NCI-H1105 treated with DMSO at 0.1 percent for 48 hours (cell line): ENCODE measurements at places on chromosomes 16 and 17.

DNA sequence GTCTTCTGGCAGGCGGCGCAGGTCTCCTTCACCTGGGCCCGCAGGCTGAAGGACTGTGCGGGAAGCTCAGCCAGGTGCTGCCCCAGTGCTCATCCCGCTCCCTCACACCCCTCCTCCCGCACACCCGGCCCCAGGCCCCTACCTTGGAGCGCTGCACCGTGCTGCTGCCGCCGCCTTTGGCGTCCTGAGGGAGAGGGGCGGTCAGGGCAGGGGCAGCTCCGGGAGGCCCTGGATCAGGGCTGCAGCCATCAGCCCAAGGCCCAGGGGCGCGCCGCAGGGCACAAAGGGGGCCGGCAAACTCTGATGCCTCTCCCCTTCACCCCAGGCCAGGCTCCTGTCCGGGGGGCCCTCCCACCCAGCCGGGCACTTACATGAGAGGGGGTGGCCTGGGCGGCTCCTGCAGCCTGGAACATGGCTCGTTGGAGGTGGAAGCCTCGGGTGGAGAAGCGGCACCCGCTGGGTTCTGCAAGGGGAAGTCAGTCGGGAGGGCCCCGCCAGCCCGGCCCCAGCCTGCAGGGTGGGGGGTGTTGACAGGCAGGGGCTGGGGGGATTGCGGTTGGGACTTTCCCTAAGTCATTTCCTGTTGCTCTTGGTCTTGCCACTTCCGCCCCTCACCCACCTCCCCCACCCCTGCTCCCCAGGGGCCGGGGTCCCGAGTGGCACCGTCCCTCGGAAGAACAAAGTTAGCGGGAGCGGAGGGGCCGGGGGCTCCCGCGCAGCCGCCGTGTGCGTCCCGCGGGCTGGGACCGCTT, 863 bp downstream of the LIMD2 start:
- DNase-seq = no peak

GRCh38 chr16:8370374-8371270, 219.7 kb downstream of the TMEM114 start:
- no peak for DNase-seq

GRCh38 chr16:89050119-89050867, 43.4 kb upstream of the ACSF3 start:
- DNase-seq = no peak

DNA sequence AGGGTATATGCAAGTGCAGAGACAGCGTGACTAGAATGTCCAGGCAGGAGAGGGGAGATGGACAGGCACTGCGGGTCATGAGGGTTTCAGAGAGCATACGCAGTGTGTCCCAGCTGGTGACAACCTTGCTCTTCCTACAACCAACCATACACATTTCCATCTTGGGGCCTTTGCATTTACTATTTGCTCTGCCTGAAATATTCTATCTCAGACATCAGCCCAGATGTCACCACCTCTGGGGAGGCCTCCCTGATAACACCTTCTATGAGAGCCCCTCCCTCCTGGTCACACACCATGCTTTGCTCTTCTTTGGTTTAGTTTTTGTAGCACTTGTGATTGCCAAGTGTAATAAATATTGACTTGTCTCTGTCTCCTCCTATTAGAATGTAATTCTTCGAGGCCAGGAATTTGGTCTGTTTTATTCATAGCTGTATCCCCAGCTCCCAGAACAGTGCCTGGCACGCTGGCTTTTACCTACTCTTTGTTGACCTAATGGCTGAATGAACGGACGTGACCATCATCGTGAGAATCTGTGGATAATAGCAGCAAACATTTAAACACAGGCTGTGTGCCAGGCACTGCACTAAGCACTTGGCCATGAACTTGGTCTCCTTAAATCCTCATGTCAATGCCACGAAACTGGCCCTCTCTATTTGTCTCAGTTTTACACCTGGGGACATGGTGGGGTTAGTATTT, 51.9 kb downstream of the PLCG2 start:
- DNase-seq = no peak

DNA sequence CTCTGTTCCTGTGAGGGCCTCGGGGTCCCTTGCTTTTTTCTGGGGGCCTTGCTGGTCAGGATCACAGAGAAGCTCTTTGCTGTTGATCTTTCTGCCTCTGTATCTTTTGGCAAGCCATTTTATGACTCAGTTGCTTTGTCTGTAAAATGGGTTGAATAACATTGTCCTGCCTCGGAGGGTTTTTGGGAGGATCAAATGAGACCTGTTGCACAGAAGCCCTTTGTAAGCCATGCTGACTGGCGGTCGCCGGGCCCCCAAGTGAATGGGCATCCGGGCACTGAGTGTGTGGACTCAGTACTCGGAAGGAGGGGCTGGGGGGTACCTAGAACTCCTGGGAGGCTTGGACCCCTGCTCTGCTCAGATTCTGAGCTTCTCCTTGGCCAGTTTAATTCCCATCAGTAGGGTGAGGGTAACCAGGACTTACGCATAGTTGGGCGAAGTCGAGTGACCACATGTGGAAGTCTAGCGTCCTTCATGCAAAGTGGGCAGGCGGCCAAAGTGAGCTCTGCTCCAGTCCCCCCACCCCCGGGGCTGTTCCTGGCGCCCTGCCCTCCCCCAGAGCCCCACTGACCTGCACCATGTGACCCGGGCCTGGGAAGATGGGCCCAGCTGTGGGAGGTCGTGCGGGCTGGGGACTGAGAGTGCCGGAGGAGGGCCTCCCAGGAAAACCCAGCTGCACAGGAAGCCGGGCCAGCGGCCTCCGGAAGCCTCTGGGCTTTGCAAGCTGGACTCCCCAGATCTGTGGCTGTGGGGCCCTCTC, 284.0 kb downstream of the SEC14L1 start:
- DNase-seq = no peak

- no peak for DNase-seq
Measured at GRCh38 chr16:17836868-17837602, 366.3 kb upstream of the XYLT1 start.

- DNase-seq = no peak
Measured at GRCh38 chr16:83785455-83785854, 22.3 kb upstream of the HSBP1 start.

DNA sequence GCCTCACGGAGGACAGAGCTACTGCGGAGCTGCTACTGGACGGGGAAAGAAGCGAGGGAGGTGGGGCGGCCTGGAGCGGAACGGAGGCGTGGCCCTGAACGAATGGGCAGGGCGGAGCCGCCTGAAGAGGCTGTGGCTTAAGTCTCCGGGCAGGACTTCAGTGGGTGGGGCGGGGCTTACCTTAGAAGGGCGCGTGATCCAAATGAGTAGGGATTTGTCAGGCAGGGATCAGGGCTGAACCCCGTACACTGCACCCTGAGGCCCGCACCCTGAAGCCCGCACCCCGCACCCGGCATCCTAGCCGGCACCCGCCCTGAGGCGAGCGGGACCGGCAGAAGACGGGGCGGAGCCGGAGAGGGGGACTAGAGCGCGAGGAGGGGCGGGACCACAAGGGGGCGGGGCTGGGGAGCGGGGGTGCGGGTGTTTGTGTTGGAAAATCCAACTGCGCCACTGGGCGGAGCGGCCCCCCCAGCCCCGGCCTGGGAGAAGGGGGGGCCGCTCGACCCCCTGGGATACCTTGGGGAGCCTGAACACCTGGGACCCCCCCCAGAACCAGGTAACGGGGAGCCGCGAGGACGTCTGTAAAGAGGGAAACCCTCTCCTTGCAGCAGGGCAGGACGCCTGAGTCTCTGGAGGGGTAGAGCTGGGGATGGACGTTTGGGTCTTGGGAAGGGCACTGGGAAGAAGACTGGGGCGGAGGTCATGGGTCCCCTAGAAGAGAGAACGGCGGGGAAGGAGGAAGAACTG, at the start of gene KDM6B:
TSS of gene KDM6B (plus strand) at position 423 of the 747 bp plus-strand sequence. CDS start 11,338 bp downstream, outside the sequence.
- DNase-seq = peak; percentile 86
